ENCODE measurements at places on chromosomes 2 and 18.

DNA sequence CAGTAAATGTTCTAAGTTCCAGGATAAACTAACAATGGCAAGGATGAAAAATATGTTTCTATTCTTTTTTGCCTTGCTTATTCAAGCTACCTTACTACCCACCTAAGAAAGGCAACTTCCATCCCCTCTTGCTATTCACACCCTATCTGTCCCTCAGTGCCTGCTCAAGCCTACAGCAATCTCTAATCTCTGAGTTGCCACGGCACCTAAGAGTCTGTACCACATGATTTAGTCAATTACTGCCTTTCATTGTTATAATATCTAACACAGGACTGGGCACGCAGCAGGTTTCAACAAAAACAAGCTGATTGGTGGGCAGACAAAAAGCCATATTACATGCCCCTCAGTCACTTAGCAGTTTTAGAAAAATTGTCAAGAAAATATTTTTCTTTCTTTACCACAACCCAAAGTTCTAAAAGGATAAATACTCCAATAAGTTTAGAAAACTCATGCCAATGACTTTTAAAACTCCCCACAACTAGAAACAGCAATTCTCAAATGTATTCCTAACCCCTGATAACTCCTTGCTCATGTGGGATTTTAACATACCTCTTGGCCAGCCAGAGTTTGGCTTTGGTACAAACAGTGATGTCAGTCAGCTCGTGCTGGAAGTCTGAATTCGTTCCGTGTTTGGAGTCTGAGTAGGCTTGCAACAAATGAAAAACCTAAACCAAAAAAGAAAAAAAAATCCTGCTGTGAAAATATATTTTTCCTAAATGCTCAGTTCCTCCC lies 117.3 kb upstream of the ZFP36L2 start:
- DNase-seq = no peak

- no peak for DNase-seq
These were observed 291.3 kb upstream of the TCF4 start for GRCh38 chr18:55879331-55879730.

GRCh38 chr18:73124175-73124574 lies 256.4 kb upstream of the NETO1 start:
- DNase-seq = no peak

DNA sequence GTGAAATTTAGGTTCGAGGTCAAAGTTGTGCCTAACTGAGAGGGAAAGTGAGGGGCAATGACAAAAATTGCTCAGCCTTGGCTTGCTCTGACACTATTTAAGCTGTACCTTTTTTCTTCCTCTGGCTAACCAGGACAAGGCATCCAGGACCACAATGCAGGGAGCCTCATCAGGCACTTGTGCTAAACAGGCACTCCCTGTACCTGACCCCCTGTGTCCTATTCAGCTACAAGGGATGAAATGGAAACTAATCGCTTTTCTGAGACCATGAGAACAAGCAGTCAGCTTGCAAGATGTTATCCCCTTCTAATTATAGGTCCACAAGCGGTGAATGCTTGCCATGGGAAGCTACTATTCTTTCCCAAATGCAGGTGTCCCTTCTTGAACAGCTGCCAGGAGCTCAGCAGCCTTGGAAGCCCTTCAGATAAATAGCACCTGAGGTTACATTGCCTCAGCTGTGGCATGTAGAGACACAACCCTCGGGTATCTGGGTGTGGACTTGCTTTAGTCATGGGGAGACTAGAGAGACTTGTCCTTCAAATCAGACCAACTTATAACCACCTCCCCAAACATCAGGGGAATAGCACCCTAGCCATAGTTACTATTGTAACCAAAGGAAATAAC lies 19.1 kb upstream of the ITGA6 start:
- DNase-seq = no peak

DNA sequence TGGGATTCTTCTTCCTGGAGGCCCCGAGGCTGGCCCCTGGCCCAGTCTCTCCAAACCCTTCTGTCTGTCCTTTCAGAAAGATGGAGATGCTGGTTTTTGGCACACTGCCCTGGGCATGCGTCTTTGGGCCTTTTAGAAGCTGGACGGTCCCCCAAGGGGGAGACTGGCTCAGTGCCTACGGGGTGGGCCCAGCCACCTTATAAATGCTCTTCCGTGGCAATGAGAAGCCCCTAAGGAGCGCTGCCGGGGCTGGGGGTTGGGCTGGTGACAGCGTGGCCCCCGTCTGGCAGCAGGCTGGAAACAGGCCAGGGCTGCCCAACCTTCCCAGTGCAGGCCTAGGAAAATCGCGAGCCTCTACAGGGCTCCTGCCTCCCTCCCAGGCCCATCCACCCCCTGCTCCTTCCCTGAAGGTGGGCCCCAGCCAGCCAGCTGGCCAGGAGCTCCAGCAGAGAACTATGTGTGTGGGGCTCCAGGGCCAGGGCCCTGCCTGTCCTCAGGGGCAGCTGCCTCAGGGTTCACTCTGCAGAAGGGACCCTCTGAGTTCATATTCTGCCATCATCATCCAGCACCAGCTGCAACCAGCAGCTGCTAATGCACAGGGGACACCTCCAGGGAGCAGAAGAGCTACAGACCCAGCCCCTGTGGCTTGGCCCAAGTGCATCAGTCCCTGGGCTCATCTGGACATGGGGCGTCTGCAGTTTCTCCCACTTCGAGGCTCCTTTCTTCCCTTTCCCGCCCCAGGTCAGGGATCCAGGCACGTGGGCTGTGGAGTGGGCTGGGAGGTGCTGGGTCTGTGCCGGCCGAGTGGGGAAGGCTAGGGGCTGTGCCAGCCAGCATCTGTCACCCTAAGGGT lies 107.6 kb upstream of the OTOS start:
- no peak for DNase-seq

All from stimulated activated CD4-positive, alpha-beta T cell treated with anti-CD3 and anti-CD28 coated beads, Interleukin-12 subunit alpha, Interleukin-12 subunit beta, amount 100 ng/mL, for 4 hours (primary cell).